ENCODE measurements at places on chromosomes 5 and 9.
A peak's percentile ranks its signal among the peaks of the same experiment; 100 is the strongest.

DNA sequence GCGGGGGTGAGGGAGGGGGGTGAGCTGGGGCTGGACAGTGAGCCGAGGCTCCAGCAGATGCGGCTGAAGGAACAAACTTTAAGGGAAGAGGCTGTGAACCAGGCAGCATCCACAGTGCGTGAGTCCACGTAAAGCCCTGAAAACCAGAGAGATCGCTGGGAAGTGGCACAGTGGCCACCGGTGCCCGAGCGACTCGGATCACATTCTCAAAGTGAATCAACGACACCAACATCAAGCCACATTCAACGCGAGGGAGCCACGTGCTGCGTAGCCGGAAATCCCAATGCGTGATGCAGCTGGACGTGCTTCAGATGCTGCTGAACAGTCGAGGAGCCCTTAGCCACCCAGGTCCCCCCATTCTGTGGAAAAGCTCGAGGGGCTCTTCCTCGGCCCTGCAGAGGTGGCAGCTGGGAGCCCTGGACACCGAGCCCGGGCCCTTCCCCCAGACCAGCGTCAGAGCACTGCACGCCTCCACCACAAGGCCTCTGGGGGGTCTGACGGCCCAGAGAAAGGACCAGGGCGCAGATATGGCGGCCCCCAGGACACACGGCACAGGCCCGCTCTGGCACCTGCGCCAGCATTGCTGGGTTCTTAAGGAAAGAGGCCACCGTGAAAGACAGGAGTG lies 53.7 kb upstream of the EXOC3 start:
- no peak for DNase-seq

GRCh38 chr5:134539732-134540131 lies 14.3 kb downstream of the JADE2 start:
- DNase-seq, result no peak

DNA sequence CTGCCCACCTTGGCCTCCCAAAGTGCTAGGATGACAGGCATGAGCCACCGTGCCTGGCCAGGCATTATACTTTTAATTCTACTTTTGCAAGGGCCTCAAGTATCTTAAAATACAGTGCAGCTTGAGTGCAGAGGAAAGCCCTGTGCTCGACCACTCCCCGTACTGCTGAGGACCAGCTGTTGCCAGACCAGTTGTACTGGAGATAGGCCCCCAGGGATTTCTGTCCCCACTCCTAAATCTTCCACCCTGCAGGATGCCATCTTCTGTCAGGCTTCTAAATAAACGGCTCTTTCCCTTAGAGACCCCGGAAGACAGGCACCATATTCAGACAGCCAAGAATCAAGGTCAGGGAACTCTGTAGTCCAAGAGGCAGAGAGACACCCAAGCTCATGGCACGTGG lies 16.6 kb upstream of the PSMD5 start:
- DNase-seq, result no peak

DNA sequence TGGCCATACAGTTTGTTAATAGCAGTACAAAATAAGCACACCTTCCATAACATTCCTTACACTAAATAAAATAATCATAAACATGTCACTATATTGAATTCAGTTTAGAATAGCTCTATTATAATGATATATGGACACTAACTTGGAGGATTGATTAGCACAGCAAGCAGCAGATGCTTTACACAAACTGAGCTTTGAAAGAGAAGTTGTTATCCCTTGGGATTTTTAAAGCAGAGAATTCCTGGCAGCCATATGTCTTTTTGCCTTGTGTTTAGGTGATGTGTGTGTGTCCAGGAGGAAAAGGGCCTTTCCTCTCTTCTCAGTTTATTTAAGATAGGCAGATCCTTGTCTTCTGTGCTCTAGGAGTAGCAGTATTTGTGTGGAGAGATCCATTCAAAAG lies 232.2 kb upstream of the GRIN3A start:
- DNase-seq, result no peak

- DNase-seq, result peak; percentile 94
These were observed at the start of gene SMC5 for GRCh38 chr9:70258692-70259511. SMC5 (plus strand) TSS chr9:70258978; CDS start chr9:70259079, 101 bp downstream.

- DNase-seq, result no peak
These were observed 583.6 kb downstream of the CCDC171 start for GRCh38 chr9:16136451-16136850.
